GM03348 (cell line): ENCODE measurements at places on chromosomes 7 and 10.

- DNase-seq, result peak; percentile 46
These were observed 319.0 kb upstream of the FZD1 start for GRCh38 chr7:90945104-90945787.

DNA sequence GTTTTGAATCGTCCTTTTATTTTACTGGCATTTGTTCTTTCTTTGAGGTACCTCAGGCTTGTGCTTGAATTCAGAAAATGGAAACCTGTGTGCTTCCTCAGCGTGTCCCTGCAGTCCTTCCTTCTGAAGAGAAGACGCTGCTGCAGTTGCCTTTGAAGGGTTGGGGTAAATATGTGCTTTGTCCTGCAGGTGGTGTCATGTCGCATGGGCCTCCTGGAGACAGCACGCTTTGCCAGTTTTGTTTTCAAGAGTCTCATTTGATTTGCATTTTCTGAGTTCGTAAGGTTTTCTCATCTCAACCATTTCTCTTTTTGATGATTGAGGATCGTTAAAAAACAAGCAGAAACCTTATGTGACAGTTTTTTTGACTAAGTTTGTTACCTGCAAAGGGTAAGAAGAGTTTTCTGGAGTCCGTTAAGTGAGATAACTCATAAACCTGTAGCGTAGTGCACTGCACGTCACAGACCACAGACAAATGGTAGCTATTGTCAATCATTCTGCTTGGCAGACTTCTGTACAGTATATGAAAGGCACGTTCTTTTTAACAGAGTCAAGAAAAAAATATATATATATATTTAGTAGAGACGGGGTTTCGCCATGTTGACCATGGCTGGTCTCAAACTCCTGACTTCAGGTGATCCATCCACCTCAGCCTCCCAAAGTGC, 57.0 kb downstream of the CDC123 start:
- DNase-seq, result peak; percentile 17

DNA sequence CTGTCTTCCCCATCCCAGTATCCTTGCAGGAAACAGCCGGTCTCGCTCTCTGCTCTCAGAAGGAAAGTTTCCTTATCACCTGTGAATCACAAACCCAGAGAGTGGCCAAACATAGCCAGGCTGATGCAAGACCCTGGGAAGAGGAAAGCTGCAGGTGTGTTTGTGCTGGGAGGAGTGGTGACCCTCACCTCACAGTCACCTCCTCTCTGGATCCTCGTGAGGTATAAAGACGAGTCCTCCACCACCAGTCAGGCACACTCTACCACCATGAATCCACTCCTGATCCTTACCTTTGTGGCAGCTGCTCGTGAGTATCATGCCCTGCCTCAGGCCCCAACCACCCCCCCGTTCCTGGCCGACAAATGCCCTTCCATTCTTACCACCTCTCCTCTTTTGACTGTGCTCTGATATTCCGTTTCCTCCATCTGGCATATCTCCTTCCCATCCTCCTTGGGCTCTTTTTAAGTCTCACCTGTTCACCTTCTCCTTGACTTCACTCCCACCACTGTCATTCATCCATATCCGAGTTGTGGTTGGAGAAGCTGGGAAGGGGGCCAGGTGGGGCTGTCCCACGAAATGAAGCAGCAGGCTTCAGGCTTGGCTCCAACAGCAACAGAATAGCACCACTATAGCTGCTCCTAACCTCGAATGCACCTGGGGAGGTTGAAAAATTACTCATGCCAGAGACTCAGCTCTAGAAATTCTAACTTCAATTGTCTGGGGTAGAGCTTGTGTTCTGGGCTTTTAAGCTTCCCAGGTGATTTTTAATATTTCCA, at the start of gene PRSS1:
Gene PRSS1 (plus strand): TSS at position 255 of the 776 bp plus-strand sequence. CDS start 13 bp downstream, at position 268.
- DNase-seq, result no peak

DNA sequence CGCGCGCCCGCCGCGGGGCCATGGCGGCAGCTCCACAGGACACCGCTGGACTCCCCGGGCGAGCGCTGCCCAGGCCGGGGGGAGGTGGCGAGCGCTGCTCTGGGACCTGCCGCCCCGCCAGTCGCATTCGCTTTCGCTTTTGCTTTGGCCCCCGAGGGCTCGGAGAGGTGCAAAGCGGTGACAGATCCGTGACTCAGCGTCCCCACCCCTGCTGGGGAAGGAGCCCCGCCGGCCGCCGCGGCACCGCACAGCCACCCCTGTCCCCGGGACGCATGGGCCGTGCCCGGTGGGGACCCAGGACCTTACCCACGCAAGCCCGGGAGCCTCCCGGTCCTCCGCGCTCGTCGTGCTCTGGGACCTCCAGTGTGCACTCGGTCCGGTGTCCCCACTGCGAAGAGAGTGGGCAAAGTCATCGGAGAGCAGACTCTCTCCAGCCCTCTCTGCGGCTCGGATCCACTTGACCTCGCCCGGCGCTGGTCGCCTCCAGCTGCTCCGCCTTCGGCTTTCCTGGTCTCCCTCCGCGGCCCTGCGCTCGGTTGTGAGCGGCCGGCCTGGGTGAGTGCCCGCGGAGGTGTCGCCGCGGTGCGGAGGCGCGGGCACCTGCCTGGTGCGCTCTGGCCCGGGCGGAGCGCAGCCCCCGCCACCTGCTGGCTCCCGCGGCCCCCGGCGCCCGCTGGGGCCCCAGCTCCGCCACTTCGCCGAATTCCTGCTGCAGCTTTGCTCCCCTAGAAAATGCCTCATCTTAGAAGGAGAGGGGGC, at the start of gene IL15RA:
Gene IL15RA (minus strand): TSS at position 73 of the 759 bp plus-strand sequence. CDS start 51 bp downstream, at position 22.
- DNase-seq, result peak; percentile 86

DNA sequence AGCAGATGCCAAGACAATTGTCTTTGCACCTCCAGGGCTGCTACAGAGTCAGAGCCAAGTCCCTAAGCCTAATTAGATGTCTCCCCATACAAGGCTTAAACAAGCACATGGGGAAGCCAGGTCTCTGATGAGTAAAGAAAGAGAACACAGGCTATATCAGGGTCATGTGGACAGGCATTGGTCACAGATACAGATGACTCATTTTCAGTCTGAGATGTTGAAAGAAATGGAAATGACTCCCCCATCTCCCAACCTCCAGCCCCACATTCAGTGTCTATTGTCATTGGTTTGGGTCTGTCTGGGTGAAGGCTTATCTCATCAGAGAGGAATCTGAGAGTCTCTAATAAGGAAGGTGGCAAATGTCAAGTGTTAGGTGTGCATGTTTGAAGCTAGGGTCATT, 290.1 kb upstream of the KIAA1217 start:
- DNase-seq, result no peak

DNA sequence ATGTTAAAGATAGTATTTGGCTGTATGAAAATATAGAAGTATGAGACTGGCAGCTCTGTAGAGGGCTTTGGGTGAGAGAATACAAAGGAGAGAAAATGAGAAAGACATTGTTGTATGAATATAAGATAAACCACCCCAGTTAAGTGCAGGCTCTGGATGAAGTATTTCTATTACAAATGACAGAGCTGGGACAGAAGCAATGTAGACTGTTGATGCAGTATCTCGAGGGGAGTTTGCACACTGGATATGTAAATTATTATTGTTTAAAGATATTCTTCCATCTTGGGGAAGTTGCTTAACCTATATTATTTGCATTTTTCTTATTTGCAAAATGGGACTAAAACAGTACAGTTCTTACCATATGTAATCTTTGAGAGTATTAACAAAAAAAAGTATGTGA, 31.5 kb downstream of the ENTPD1 start:
- no peak for DNase-seq

DNA sequence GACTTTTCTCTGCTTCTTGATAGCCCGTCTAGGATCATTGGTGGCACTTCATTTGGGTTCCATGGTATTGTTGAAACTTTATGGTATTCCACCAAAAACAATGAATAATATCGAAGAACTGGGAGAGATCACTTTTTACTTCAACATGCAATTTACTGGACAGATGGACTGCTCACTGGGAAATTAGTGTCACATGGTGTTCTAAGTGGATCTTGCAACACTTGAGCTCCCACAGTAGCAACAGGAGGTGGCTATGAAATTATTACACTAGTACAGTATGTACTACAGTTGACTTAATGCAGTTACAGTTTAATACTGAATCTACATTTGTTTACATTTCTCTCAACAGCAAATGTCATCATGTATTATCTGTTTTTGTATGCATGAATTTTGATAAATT, 997.3 kb downstream of the REEP3 start:
- no peak for DNase-seq

DNA sequence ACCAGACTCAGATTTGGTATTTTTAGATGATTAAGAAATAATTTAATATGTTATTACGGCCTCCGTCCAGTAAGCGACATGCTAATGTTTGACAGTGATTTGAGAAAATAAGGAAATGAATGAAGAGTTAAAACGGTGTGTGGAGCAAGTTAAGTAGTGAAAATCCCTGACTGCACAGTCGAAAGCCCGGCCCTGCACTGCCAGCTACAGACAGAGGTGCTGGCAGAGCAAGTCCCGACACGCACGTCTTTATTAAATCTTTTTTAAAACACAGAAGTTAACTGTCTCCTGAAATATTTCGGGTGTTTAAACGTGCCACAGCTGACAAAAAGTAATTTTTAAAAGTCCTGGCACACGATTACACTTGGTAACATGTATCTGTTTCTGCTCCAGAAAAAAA, 293.4 kb upstream of the RNF32 start:
- no peak for DNase-seq

- no peak for DNase-seq
These were observed 214.2 kb upstream of the KAT6B start for GRCh38 chr10:74612195-74612594.

GRCh38 chr10:75019370-75019769, 92.1 kb upstream of the SAMD8 start:
- DNase-seq, result peak; percentile 33

GRCh38 chr7:44962483-44963251, 16.1 kb downstream of the MYO1G start:
- peak; percentile 77 for DNase-seq

DNA sequence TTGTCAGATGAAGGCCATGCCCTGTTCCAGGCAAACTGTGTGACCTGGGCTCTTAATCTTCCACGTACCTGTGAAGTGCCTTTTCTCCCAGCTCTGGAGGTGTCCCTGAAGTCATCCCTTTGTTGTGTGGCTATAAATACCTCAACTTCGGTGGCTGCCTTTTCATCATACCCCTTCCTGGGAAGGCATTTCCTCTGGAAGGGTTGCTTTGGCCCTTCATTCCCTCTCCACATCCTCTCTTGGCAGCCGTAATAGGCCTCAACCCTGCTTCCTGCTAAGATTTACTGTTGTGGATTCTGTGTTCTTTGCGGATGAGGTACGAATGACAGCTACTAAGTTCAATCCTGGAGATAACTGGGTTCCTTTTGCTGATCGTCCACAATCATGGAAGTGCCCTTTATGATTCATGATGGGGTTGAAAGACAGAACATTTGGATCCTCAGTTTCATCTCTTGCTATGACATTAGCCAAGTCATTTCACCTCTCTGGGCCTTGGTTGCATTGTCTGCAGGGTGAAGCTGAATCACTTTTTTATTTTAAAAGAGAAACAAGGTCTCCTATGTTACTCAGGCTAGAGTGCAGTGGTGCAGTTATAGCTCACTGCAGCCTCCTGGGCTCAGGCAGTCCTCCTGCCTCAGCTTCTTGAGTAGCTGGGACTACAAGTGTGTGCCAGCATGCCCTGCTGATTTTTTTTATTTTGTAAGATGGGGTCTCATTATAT, 23.6 kb downstream of the FKBP6 start:
- DNase-seq, result no peak

DNA sequence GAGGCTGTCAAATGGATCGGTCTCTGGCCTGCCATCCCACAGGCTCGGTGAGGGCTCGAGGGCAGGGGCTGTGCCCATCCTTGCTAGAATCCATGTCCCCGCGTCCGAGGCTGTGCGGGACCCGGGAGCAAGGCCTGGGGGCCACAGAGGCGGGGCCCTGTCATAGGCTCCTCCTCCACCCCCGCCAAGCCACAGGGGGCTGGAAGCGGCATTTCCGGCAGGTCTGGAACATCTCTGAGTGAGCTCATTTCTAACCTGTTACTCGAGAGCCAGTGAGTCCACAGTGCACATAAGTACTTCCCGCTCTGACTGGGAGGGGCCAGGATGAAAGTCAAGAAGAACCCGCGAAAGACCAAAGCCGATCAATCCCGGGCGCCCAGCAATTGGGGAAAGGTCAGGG, 57.6 kb downstream of the NKX6-2 start:
- DNase-seq, result no peak

DNA sequence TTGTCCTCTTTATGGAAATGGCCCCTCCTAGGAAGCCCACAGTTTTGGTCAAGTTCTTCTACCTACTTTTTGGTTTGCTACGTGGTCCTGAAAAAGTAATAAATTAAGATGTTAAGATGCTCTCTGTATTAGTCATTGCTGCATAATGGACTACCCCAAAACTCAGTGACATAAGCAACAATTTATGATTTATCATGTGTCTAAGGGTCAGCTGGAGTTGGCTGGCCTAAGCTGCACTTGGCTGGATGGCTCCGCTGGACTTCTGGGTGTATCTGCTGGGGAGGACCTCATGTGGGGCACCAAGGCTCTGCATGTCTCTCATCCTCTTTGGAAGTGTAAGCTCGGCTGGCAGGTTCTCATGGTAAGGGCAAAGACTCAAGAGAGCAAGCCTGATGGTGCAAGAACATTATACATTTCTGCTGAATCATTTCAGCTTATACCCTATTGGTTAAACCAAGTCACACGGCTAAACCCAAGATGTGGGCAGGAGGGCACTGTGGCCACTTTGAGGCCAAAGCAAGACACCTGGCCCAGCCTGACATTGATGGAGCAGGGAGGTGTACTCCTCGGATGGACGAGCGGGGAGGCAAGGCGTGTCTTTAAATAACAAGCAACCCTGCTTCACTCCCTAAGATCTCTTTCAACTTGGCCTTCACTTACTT, 47.7 kb downstream of the TBXAS1 start:
- DNase-seq, result no peak

- no peak for DNase-seq
These were observed 22.0 kb upstream of the SLC26A4 start for GRCh38 chr7:107638594-107638993.

DNA sequence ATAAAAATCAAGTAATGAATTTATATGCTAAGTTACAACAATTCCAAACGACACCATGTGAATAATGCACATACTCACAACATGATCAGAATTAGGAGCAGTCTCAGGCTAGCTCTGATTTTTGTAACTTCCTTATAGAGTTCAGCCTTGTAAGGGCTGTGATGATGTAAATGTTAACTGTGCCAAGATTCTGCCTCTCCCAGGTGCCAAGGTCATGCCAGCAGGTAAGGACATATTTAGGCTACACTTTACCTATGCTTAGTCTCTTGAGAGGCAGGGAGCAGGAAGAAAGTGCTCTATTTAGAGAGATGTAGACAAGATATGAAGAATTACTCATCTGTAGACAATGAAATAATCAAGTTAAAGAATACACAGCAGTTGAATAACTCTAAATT, 53.6 kb upstream of the AGR3 start:
- no peak for DNase-seq

- DNase-seq, result no peak
These were observed 167.4 kb upstream of the SH2B2 start for GRCh38 chr7:102119213-102119651.

GRCh38 chr7:6422926-6423632, 24.7 kb downstream of the DAGLB start:
- no peak for DNase-seq

GRCh38 chr10:112793202-112793921, 156.7 kb upstream of the TCF7L2 start:
- no peak for DNase-seq
